ENCODE measurements at places on chromosomes 6 and 20.
A peak's percentile ranks its signal among the peaks of the same experiment; 100 is the strongest.

GRCh38 chr6:33785778-33786177 is 3.2 kb downstream of the LEMD2 start:
- DNase-seq, result no peak

DNA sequence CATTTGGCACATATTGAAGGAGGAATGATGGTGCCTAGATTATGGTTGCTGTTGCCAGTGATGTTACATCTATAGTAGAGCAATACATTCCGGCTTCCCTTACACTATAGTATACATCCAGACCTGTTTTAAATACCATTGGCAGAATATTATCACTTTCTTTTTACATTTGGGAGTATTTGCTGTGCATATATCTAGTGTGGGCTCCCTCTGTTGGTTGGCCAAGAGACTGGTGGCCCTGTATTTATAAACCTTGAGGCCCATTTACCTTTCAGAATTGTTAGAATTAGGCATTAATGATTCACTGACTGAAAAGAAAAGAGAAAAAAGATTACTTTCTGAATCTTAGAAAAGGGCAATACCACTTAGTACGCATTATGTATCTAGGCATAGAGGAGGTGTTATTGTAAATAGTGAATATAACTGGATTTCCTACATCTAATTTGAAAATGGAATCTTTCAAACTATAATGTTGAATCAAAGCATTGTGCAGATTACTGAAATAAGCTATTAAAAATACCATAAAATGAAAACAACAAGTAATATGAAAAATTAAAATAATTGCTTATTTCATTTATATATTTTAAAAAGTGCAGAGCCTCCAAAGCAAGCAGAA is 628.8 kb upstream of the MAN1A1 start:
- no peak for DNase-seq

DNA sequence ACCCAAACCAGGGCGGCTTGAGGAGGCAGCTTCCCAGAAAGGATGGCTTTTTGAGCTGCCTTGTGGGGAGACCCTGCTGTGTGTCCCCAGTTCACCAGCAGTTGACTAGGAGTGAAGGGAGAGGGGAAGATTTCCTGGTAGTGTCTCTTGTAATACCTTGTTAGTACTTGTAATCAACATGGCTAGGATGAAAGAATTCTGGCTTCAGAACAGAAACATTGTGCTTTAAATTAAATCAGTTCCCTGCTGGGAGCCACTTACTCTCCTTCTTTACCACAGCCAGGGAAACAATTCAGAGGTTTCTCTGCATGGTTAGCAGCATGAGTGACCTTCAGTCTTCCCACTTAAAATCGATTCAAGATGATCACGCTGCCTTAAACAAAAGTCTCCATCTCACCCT is 525.4 kb upstream of the ID4 start:
- DNase-seq, result no peak

GRCh38 chr6:44740566-44741120 is 353.1 kb downstream of the CDC5L start:
- no peak for DNase-seq

DNA sequence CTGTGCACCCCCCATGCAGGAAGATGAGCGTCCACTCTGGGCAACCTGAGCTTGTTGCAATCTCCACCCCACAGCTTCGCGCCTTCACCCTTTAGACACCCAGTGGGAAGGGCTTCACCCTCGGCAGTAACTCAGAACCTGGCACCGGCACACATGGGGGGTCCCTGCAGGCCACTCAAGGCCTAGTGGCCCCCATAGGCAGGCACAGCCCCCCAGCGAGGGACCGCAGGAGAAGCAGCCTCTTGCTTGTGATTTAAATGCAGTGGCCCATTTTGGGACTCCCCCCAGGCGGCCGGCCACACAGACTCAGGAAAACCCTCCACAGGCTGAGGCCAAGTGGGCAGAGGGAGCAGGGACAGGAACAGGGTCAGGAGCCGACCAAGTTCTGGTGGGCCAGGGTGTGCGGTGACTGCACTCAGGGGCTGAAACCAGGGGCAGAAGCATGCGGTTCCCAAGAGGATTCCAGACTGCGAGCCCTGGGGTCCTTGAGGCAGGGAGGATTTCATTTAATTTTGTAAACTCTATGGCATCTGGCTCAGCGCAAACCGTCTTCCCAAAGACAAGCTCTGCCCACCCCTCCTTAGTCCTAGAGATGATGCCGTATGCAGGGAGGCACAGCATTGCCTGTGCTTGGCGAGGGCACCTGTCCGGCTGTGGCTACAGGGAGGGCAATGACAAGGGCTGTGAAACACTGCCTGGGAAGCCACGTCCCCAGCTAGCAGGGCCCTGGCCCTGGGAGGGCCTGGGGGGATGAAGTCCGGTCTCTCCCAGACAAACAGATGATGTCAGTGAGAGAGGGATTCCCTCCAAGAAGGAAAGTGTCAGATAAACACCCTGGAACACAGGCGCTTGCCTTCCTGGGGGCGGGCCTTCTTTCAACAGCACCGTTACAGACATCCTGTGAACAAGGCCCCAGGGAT is 52.9 kb upstream of the GPR31 start:
- no peak for DNase-seq

GRCh38 chr6:151388997-151389617 is 2.3 kb downstream of the ZBTB2 start:
- DNase-seq, result no peak

- no peak for DNase-seq
These were observed 39.2 kb upstream of the CHMP4B start for GRCh38 chr20:33771938-33772337.

- DNase-seq, result no peak
These were observed 90.7 kb downstream of the ANKRD60 start for GRCh38 chr20:58137651-58138265.

DNA sequence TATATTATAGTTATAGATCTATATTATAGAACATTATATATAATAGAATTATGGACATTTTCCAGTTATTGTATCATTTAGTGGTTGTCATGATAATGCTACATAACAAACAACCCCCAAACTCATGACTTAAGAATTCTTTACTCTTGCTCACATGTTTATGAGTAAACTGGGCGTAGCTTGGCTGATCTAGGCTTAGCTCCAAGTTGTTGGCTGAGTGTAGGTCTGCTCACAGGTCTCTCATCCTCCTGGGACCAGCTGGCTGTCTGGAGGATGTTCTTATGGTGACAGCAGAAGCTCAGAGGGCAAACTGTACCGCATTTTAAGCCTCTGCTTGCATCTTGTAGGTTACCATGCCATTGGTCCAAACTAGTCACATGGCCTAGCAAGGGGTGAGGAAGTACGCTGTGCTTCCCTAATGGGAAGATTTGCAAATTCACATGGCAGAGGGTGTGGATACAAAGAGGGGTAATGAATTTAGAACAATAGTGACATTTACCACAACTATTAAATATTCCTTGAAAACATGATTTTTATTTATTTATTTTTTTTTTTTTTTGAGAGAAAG is 34.2 kb downstream of the ARHGAP40 start:
- no peak for DNase-seq

DNA sequence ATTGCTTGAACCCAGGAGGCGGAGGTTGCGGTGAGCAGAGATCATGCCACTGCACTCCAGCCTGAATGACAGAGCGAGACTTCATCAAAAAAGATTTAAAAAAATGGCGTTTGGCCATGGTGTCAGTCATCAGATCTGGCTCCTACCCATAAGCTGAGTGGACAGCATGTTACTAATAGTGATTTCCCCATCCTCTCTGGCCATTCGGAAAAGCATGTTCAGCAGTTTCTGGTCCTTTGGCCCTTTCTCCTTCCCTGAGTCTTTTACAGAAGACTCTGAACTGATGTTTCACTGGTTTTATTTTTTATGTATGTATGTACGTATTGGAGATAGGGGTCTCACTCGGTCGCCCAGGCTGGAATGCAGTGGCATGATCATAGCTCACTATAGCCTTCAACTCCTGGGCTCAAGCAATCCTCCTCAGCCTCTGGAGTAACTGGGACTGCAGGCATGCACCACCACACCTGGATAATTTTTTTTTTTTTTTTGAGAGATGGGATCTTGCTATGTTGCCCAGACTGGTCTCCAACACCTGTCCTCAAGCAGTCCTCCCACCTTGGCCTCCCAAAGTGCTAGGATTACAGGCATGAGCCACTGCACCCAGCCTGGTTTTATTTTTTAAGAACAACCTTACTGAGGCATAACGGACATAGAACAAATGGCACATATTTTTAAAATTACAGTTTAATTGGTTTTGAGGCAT is 84.2 kb upstream of the CNKSR3 start:
- DNase-seq, result no peak

DNA sequence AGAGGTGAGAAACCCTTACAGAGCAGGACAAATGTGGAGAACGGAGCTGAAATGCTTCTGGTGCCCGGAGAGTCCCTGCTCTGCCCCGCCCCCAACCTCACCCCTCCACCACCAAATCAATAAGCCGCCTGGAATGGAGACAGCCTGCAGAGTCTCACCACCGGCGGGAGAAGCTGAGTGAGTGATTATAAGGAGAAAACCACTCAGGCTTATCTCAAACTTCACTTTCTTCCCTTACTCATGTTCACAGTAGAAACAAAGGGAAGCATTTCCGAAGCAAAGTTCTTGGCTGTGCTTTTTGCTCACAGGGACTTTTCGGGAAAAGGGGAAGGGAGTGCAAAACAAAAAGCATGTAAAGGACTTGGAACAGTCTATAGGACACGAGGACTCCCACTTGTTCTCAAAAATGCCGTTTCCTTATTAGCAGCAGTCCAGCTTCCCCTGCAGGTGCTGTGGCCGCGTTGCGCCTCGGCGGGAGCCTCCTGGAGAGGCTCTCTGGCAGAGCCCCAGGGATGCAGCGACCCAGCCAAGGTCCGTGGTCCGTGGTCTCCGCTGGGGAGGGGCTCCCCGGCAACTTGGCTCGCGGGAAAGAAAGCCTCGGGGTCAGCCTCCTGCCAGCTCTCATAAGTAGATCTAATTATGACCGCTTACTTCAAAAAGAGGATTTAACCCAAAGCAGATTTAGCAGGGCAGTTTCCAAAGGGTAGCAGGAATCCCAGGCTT is 64.8 kb upstream of the TMEM30A start:
- peak; percentile 46 for DNase-seq

- DNase-seq, result no peak
These were observed 21.3 kb upstream of the RREB1 start for GRCh38 chr6:7086488-7086887.

GRCh38 chr20:38231531-38232121 is 28.9 kb downstream of the KIAA1755 start:
- DNase-seq, result peak; percentile 43

DNA sequence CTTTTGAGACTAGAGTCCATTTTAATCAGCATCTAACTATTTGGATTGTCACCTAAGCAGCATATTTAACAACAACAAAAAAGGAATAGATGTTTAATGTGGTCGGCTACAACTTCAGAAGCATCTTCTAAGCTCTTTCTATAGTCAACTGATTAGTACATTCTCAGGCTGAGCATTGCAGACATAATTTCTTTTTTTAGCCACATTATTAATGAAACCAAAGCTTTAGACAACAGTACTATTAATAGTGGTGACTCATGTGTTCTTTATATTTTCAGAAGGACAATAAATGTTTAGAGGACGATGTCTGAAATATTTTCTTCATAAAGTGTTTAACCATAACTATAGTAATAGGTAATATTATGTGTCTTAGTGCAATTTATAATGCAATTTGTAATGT is 52.4 kb downstream of the TPD52L1 start:
- DNase-seq, result no peak

DNA sequence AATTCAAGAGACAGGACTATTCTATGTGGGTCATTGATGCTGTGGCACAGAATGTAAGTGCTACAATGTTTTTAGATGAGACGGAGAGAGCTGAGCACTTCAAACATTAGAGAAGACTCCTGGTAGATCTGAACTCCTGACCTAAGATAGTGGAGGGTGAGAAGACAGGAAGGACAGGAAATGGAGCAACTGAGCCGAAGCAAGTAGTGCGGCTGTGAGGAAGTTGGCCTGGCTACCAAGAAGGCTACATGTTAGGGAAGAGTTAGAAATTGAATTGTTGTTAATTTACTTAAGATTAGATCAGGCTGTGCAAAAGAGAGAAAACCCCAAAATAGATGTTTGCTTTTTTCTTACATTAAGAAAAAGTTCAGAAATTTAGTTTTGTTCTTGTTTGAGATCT is 14.4 kb upstream of the MLIP start:
- DNase-seq, result no peak

DNA sequence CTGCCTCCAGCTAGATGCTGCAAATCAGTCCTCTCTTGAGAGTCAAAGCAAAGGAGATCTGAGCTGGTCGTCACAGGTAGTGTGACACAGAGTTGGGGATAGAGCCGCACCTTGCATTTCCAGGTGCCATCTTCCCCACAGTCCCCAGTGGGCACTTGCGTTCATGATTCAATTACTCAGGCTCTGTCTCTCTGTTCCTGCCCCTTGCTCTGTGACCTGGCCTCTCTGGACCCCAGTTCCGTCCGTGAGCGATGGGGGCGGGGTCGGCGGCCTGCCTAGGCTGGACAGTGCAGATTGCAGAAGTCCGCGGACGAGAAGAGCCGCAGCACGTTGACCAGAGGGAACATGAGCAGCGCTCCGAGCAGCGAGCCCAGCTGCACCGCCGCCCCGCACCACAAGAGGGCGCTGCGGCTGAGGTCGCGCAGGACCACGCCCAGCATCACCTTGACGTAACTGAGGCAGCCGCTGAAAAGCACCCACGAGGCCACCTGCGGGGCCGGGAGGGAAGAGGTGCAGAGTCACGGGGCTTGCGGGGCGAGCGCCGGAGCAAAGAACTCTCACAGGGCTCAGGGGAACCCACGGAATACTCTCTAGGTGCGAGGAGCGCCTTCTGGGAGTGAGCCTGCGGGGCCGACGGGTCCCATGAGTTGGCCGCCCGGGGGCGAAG is 7.4 kb downstream of the SLC52A3 start:
- peak; percentile 21 for DNase-seq

- no peak for DNase-seq
These were observed 58.2 kb downstream of the NEDD9 start for GRCh38 chr6:11174242-11174611.

DNA sequence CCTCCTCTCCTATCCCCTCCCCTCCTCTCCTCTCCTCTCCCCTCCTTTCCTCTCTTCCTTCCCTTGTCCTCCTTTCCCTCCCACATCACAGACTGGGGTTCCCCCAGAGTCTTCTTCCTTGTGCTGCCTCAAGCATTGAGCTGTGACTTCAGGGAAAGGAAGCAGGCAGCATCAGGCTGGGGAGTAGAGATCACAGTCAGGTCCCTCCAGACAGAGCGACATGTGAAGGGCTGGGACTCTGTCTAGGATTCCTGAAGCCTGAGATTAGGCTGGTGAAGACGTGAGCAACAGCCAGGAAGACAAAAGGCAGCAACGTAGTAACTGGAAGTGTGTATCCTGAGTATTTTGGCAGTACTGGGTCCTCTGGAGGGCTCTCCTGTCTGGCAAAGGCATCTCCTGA is 265.4 kb upstream of the SUPT3H start:
- DNase-seq, result no peak

GRCh38 chr6:47967843-47968242 is 143.2 kb downstream of the PTCHD4 start:
- DNase-seq, result no peak

GRCh38 chr20:38112930-38113294 is 52.2 kb downstream of the TGM2 start:
- no peak for DNase-seq

DNA sequence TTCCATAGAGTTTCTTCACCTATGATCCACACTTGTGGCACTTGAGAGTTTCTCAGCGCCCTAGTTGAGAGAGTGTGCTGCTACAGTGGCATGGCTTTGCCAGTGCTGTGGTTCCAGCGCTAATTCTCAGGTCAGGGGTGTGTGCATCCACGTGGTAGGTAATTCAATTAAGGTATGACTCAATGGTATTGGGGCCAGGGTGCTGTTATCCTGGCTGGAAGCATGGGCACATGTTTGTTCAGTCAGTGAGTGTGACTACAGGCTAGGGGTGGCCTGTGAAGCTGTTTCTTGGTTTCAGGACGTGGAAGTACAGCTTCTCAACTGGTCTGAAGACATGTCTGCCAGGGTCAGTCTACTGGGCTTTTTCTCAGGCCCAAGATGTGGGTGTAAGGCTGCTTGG is 3.0 kb upstream of the SEMG2 start:
- DNase-seq, result no peak

- DNase-seq, result no peak
These were observed 107.0 kb upstream of the OGFRL1 start for GRCh38 chr6:71181565-71181964.

Measured in heart right ventricle (tissue), 16 donors.